ENCODE measurements at places on chromosomes 2 and 18.
A peak's percentile ranks its signal among the peaks of the same experiment; 100 is the strongest.

DNA sequence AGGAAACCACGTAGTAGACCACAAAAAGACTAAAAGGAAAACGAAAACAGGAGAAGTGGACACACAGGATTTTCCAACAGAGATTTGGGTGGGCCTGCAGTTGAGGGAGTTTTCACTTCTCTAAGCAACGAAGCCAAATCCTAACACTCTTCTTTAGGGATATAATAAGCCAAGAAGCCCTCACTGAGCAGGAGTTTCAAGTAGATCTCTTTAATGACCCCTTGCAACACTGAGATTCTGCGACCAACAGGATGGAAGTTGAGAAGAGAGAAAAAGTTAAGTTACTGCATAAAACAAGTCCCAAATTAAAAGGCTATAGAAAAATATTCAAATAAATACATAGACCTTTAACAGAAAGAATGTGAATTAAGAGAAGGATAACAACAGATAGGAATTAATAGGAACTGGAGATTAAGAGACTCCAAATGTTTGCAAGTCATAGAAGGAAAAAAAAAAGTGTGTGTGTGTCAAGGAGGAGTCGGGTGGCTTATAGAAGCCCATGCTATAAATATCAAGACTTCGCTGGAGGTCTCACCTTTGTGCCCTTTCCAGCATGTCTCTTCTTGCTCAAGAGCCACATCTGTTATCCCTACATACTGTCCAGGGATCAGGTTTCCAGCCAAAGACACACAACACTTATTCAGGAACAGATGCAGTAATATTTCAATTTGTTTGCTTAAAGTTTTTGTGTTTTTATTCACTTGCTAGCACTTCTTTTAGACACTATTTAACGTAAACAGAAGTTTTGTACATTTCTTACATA lies 69.4 kb upstream of the ARHGAP28 start:
- no peak for DNase-seq

GRCh38 chr2:46984642-46985476 lies 69.3 kb upstream of the MCFD2 start:
- peak; percentile 94 for DNase-seq

DNA sequence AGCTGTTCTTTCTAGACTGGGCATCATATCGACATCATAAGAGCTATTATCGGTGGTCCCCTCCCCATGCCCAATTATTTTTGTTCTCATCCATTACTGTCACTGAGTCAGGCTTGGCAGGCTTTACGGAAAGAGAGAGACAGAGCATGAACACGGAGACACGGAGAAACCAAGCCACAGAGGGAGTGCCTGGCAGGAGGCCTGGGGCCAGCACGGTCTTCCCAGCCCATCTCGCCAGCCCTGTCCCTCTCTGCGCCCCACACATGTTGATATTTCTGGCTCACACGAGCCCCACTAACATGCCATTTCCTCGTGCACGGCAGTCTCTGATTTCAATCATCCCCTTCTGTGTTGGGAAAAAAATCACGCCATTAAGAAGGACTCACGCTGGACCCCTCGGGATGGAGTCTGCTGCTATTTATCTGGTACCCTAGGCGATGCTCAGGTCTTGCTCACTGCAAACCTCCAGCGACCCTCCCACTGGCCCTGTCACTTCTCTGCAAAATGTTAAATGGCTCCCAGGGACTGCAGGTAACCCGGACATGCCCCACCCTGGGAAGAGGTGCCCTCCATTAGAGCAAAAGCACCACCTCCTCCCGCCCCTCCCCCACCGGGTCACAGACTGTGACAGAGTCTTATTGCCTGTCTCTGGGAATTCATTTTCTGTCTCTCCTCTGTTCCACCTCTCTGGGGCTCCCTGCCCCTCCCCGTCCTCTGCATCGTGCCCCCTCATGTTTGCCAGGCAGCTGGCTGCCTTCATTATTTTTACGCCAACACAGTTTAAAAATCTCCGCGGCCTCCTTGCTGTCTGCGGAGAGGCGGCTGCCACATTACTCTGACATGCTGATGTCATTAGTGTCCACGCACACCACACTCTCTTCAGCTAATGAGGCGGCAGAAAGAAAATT lies 40.1 kb upstream of the GBX2 start:
- no peak for DNase-seq

GRCh38 chr2:27822049-27822448 lies 50.5 kb downstream of the MRPL33 start:
- DNase-seq: no peak

- DNase-seq: no peak
These were observed 83.5 kb downstream of the MYO5B start for GRCh38 chr18:50111398-50111797.

DNA sequence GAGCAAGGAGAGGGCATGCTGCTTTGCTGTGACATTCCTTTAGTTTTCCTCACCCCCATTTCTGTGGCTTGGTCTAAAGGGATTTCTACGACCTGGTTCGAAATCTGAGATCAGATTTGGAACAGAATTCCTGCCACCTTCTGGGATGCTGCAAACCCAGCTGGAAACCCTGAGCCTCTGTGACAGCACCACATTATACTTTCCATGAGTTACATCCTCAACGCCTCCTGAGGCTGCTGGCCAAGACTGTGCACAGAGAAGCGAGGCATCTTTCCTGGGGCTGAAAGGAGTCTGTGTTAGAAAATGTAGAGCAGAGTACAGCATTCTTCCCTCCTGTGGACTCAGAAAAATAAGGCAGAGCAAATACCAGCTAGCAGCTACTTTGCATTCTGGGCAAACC lies 138.1 kb upstream of the CHAC2 start:
- DNase-seq: no peak

DNA sequence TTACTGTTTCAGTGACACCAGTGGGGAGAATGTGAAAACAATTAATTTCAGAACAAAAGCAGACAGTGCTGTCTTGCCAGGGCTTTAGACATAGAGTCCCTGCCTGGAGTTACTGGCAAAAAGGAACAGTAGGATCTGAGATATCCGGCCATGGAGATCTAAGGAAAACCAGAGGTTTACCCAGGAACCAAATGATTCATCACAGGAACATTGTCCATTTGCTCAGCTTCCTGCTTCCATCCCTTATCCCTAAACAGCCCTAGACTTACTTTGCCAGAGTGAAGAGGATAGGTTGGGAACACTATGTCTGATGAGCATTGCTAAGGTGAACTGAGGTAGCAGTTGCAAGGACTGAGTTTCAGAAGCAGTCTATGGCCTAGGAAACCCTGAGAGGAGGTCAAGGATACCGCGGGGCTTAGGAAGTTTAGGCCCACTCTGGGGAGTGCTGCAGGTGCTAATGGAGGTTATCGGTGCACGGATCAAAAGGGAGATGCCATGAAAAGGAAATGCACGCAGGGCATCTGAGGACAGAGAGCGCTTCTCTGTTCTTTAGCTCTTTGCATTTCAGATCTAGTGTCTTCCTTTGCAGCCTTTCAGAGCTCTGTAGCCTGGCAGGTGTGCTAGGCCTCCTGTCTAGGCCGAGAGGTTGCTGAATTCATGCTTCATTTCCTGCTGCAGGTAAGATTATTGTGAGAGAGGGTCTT lies 223.9 kb downstream of the CDCA7 start:
- DNase-seq: no peak

GRCh38 chr2:163573652-163574051 lies 162.2 kb downstream of the FIGN start:
- DNase-seq: no peak

- no peak for DNase-seq
These were observed 4.9 kb downstream of the TMEM177 start for GRCh38 chr2:119683713-119684443.

GRCh38 chr2:237565974-237566373 lies 400 bp upstream of the PRLH start:
- no peak for DNase-seq

DNA sequence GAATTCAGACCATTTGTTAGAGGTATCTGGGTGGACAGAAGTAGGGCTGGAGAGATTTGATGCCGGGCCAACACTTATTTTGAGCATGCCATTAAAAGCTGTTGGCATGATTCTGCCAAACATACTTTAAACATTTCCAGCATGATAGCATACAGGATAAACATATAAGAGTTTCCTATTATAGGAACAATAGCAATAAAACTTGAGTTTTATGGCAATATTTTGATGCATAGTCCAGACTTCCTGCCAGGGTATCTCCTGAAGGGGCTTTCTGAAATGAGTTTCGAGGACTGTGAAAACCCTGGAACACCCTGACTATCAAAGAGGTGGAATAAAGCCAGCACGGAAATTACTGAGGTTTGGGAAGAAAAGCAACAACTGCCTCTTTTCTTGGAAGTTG lies 1398.0 kb upstream of the NXPH2 start:
- DNase-seq: no peak

GRCh38 chr2:186181625-186182024 lies 304.4 kb upstream of the ZC3H15 start:
- no peak for DNase-seq

DNA sequence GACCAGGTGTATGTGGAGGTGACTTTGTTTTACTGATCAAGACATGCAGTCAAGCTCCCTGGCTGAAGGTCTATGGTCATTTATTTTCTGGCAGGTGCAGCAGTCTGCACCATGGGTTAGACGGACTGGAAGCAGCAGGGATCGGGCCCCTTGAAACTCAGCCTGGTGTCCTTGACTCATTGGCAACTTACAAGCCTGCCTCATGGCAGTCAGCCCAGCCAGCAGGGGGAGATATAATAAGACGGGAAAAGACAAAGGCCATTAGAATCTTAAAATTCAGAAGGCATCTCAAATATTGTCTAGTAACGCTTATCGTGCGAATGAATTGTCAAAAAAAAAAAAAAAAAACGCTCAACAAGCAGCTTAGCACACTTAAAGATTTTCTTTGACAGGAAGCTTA lies 308.2 kb downstream of the EN1 start:
- peak; percentile 2 for DNase-seq

GRCh38 chr2:234415706-234416105 lies 81.2 kb downstream of the ARL4C start:
- no peak for DNase-seq

- DNase-seq: no peak
These were observed 423.7 kb upstream of the MMADHC start for GRCh38 chr2:150011161-150011730.

- DNase-seq: no peak
These were observed 116.3 kb upstream of the SERPINE2 start for GRCh38 chr2:224155371-224155770.

- DNase-seq: peak; percentile 68
These were observed 290.3 kb downstream of the TRIB2 start for GRCh38 chr2:13006829-13007717.

DNA sequence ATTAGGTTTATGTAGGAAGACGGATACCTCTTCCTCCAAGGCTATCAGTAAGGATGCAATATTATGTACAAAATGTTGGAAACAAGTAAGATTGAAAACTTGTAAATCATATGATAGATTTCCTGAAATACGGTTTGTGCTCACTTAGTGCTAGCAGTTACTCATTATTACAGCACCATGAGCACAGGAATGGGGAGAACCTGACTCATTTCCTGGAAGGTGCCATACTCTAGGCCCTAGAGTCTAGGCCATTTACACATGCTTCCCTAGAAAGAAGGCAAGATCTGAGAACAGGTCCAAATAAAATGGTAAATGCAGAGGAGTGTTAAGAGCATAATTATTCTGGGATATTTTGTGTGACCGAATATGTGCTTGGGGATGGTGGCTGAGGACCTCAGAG lies 467.7 kb upstream of the CELF4 start:
- no peak for DNase-seq

DNA sequence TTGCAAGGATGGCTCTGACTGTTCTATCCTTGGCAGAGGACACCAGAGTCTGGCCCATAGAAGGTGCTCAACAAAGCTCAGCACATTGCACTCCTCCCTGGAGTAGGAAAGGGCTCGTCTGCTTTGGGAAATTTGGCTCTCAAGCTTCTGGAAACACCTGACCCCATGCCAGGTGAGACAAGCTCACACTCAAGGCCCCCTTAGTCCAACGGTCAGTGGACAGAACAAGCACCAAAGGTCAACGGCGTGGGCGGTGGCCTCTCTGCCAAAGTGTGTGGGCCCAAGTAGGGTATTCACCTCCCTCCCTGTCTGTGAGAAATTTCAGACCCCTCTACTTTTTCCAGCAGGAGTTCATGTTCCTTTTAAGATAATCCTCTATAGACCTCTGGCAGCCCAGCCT lies 2.0 kb upstream of the STEAP3 start:
- DNase-seq: no peak

- no peak for DNase-seq
These were observed 13.2 kb upstream of the ANKRD29 start for GRCh38 chr18:23675896-23676295.

- DNase-seq: no peak
These were observed 37.4 kb upstream of the PROKR1 start for GRCh38 chr2:68605939-68606338.

GRCh38 chr18:3448838-3449511 lies 997 bp upstream of the TGIF1 start:
- peak; percentile 92 for DNase-seq

DNA sequence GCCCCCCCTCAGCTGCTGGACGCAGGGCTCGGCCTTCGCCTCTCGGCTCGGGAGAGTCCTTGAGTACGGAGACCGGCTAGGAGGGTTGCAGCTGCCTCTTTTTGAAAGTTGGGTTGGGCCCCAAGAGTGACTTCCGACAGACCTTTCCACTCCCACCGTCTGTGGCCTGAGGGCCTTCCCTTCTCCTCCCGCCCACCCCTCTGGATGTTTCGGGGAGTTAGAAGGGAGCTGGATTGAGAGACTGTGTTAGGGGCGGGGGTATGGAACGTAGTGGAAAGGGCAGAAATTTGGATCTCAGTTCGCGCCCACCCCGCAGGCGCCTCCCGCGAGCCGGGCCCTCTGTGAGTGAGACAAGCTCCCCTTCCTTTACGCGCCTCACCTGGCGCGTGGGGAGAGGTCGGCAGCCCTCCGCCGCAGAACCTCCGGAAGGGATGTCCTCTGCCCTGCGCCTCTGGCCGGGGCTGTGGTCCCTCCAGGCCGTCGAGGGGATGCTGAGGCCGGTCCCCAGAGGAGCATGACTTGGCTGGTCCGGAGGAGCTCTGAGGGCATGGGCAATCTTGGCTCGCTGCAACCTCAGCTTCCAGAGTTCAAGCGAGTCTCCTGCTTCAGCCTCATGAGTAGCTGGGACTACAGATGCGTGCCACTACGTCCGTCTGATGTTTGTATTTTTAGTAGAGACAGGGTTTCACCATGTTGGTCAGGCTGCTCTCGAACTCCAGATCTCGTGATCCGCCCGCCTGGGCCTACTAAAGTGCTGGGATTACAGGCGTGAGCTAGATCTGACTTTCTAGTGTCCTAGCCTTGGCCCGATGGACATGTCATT lies 15.9 kb downstream of the C2orf74 start:
- peak; percentile 38 for DNase-seq

DNA sequence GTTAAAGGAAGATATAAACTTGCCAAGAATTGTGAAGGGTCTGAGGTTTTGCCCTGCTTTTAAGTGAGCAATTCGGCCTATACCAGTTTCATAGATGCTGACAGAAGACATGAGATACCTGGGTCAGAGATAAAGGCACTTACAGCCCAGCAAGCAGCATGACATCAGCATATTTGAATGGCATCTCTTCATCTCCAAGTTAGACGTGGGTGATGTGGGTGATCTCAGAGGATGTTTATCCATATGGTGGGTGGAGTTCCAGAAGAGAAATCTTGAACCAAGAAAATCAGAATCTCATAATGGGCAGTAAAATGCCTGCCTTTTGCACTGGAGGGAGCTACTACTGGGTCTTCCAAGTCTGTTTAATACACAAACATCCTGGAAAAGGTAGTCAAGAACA lies 44.7 kb downstream of the GYPC start:
- DNase-seq: no peak
